ENCODE measurements at places on chromosomes 12 and 14.

DNA sequence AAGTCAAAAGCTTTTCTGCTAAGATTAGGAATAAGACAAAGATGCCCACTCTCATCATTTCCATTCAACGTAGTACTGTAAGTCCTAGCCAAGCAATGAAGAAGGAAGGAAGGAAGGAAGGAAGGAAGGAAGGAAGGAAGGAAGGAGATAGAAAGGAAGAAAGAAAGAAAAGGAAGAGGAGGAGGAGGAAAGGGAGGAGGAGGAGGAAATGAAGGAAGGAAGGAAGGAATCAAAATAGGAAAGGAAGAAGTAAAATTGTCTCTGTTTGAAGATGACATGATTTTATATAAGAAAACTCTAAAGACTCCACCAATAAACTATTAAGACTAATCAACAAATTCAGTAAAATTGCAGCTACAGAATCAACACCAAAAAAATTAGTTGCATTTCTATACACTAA is 66.0 kb upstream of the DHRS4 start:
- DNase-seq = no peak

GRCh38 chr12:224330-224729 is 10.4 kb upstream of the SLC6A12 start:
- DNase-seq = no peak

- DNase-seq = no peak
These were observed 116.3 kb downstream of the TMTC3 start for GRCh38 chr12:88258396-88258795.

GRCh38 chr14:23297611-23298277 is 4.9 kb downstream of the PPP1R3E start:
- no peak for DNase-seq

- DNase-seq = no peak
These were observed 163.3 kb downstream of the PAWR start for GRCh38 chr12:79527473-79527872.

DNA sequence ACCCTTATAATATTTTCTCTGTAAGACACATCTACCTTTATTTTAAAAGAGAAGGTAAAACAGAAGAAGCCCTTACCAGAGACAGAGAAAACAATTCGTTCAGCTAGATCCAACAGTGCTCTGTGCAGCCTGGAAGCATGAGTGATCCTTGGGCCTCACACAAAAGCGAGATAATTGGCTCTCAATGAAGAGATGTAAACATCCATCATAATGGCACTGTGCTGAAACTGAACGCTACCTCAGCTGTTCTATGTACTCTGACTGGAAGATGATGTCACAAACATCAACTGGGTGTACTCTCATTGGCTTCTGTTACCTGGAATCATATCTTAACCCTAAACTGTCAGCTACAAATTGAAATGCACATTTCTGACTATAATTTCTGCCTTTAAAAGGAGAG is at the start of gene MGAT4C:
Gene MGAT4C, minus strand, starts transcription at position 229 of the 400 bp plus-strand sequence.
- peak; percentile 33 for DNase-seq

- no peak for DNase-seq
These were observed 270.0 kb downstream of the DACT1 start for GRCh38 chr14:58907803-58908202.

GRCh38 chr12:73598626-73599025 is 939.0 kb upstream of the ATXN7L3B start:
- DNase-seq = no peak

All from amniotic epithelial cell (primary cell).